ENCODE measurements at places on chromosomes 1 and 21.

DNA sequence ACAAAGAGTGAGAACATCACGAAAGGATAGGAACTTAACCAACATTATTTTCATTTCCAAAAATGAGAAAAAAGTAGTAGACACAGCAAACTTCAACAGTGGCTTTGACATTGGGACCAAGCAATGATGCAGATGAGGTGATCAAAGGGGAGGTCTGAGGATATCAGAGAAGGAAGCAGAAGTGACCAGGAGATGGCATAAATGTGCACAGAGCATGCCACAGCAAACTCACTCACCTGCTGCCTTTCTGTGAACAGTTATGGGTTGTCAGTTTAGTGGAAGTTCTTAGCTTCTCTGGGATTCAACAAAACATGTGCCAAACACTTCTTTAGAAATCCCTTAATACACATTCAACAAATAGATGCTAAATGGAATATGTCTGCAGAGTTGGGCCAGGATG is 290.1 kb downstream of the PLPP3 start:
- DNase-seq = no peak

- DNase-seq = peak; percentile 49
Measured at GRCh38 chr21:29376556-29376955, 77.8 kb downstream of the BACH1 start.

DNA sequence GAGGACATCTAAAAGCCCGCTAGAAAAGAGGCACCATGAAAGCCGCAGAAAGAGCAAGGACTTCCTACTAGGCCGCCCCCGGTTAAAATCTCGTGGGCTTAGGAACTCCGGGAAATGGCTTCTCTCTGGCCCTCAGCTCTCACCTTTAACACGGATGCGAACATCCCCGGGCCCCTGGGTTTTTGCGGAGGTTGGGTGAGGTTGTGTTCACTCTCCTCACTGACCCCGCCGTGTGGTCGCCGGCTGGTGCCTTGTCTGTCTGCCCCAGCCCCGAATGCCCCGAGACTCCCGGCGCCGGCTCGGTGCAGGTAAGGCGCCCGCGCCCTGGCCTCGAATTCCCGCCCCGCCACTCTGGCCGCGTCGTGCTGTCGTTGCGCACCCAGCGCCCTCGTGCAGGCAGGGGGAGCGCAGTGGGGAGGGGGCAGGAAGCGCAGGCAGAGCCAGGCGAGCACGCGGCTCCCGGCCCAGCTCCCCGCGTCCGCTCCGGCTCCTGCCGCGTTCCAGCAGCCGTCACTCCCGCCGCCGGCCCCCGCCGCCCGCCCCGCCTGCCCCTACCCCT is at the start of gene SHISAL2A:
Gene SHISAL2A (plus strand): TSS at position 437 of the 559 bp plus-strand sequence. CDS start 326 bp downstream, outside the sequence.
- DNase-seq = peak; percentile 70

- DNase-seq = no peak
Measured at GRCh38 chr1:94299627-94300553, 62.5 kb upstream of the ARHGAP29 start.

- DNase-seq = no peak
Measured at GRCh38 chr1:213680677-213681325, 307.0 kb upstream of the PROX1 start.

DNA sequence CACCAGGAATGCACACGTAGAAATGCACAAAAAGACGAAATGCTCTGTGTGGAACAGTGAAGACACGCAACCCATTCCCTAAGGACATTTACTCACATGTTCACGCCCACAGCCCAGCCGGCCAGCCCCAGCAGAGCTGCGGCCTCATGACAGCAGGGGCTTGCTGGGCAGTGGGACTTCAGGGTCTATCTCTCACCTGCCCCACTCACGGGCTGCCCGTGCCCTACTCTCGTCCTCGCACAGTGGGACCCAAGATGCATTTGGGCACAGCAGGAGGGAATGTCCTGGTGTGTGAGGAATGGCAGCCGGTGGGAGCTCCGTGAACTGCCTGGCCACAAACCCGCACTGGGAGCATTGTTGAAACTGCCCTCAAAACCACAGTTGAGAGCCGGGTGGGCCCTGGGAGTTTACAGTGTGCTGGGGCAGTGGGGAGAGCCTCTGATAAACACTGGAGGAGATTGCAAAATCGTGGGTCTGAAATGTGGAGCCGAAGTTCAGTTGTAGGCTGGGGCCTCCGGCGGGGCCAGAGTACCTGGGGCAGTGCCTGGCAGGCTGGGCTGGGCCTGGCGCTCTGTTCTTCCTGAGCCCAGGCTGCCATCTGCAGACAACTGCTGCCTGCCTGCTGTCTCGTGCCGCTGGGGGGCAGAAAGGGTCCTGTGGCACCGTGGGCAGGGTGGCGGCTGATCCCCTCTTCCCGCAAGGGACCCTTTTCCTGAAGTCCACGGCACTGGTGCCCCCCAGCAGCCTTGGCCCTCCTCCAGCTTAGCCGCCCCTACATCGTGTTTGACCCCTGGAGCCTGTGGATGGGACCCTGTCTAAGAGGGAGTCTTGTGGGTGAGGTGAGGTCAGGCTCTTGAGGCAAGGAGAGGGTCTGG is 20.7 kb upstream of the POFUT2 start:
- no peak for DNase-seq

- DNase-seq = no peak
Measured at GRCh38 chr1:234863551-234863971, 253.6 kb upstream of the IRF2BP2 start.

DNA sequence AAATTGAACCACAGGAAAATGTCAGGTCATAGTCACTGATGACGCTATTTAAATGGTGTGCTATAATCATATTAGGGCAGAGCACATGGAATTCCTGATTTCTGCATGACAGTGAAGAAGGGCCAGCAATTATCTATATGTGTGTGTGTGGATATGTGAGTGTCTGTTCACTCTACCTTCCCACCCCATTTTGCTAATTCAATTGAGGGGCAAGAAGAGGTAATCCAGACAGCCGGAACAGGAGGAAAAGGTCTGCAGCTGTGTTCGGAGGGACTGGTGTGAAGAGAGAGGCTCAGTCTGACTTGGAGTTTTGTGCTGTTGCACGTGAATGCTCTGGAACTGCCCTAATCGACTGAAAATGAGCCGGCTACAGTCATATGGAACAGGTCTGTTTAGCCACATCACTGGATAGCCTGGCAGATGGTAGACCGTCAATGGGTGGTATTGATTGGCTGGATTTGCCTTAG is 5.1 kb upstream of the ELAVL4 start:
- DNase-seq = no peak

GRCh38 chr1:235265900-235266299 is 62.1 kb downstream of the ARID4B start:
- DNase-seq = no peak
